Omental fat pad (tissue), 4 donors: ENCODE measurements at places on chromosomes 7 and 10. TPM values are rescaled to one million over a fixed set of nuclear protein-coding genes. Genes with fewer than 3 reads are reported as not detected.

- DNase-seq: no peak
These were observed 19.6 kb upstream of the FAM25A start for GRCh38 chr10:87000491-87000890.

DNA sequence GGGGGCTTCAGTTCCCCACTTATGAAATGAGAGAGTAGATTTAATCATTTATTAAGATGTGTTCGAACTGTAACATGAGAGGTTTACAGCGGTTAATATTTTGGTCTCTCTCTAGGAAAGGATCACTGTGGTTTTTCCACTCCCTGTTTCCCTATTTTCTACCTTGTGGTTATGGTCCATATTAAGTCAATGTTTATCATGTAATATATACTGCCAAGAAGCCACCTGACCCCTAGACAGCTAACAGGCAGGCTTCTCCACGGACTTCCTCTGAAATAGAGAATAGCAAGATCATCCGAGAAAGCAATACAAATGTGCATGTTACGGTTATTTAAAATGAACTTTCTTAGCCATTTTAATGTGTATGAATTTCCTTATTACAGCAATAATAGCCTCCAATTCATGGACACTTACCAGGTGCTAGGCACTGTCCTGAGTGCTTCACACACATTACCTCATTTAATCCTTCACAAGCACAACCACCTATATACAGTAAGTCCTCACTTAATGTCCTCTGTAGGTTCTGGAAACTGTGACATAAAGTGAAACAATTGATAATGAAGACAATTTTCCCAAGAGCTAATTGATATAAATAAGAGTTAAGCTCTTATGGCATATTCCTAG lies 835 bp upstream of the COL28A1 start:
- DNase-seq: no peak

Gene BZW2
- total RNA-seq: 44.9 TPM

Gene NRCAM
- total RNA-seq: 1.9 TPM

Gene CALHM2
- 65.8 TPM for total RNA-seq
